ENCODE measurements at places on chromosomes 7 and 10. TPM values are rescaled to one million over a fixed set of nuclear protein-coding genes. Genes with fewer than 3 reads are reported as not detected.

Gene TMEM140
- total RNA-seq = 1.8 TPM

Gene TRUB1
- 12.9 TPM for total RNA-seq

Gene CLRN3
- not detected for total RNA-seq

Gene ZNF862
- total RNA-seq = 2.2 TPM

Gene SH2D4B
- 0.03 TPM for total RNA-seq

Gene LAMB1
- 118 TPM for total RNA-seq

Gene TSPAN15
- total RNA-seq = 113 TPM

Gene DRGX
- 0.09 TPM for total RNA-seq

Gene KLLN
- total RNA-seq = 0.66 TPM

Gene FAM13C
- total RNA-seq = 0.06 TPM

Gene ZNF716
- not detected for total RNA-seq

Gene PHKG1
- 0.31 TPM for total RNA-seq

Gene GPR22
- not detected for total RNA-seq

Gene SPDYE9
- total RNA-seq = not detected

Gene PNLIP
- total RNA-seq = not detected

Gene RSPH10B
- total RNA-seq = 0.04 TPM

Gene PTPRE
- total RNA-seq = 3.1 TPM

Gene CTTNBP2
- 0.53 TPM for total RNA-seq

Gene CLEC5A
- not detected for total RNA-seq

Gene SMKR1
- total RNA-seq = 11.8 TPM

Gene GDI2
- 198 TPM for total RNA-seq

Gene COL17A1
- total RNA-seq = 2.7 TPM

Gene CPN1
- 0.24 TPM for total RNA-seq

Gene CAMK1D
- 5.7 TPM for total RNA-seq

Gene CHCHD3
- total RNA-seq = 76.5 TPM

Gene C10orf90
- total RNA-seq = 3.5 TPM

Gene HOXA6
- 1.8 TPM for total RNA-seq

Gene MTURN
- total RNA-seq = 5.6 TPM

Gene TAS2R3
- not detected for total RNA-seq

Gene LBX1
- total RNA-seq = not detected

Gene RBM20
- total RNA-seq = 1.3 TPM

Gene GRM3
- total RNA-seq = not detected

Gene SFTPA1
- total RNA-seq = not detected

Gene TMEM236
- total RNA-seq = 0.07 TPM

Gene PIP
- total RNA-seq = 0.18 TPM

Gene THAP5
- total RNA-seq = 12.5 TPM

Gene HNRNPH3
- total RNA-seq = 284 TPM

Gene WNT8B
- 0.03 TPM for total RNA-seq

Gene MRLN
- not detected for total RNA-seq

Gene MSS51
- 0.71 TPM for total RNA-seq

Gene MUC12
- total RNA-seq = 20.6 TPM

Gene MKX
- not detected for total RNA-seq

Gene DYNC1I1
- total RNA-seq = 0.13 TPM

Gene SH2B2
- total RNA-seq = 2.6 TPM

Gene ANKRD61
- total RNA-seq = 0.75 TPM

Gene FAS
- total RNA-seq = 39.2 TPM

Gene PRKAR2B
- 3.0 TPM for total RNA-seq

Gene EGR2
- 0.43 TPM for total RNA-seq

Gene SORCS1
- not detected for total RNA-seq

Gene CARD11
- 1.8 TPM for total RNA-seq

Gene SPAM1
- not detected for total RNA-seq

Gene TMEM209
- 13.7 TPM for total RNA-seq

Gene STMP1
- 34.8 TPM for total RNA-seq

Gene NPFFR1
- not detected for total RNA-seq

Gene NSMCE4A
- 57.1 TPM for total RNA-seq

All from A549 treated with CORT108297 at 1 μM for 4 hours (cell line).